AG08395 (cell line): ENCODE measurements at places on chromosomes 4 and X.

DNA sequence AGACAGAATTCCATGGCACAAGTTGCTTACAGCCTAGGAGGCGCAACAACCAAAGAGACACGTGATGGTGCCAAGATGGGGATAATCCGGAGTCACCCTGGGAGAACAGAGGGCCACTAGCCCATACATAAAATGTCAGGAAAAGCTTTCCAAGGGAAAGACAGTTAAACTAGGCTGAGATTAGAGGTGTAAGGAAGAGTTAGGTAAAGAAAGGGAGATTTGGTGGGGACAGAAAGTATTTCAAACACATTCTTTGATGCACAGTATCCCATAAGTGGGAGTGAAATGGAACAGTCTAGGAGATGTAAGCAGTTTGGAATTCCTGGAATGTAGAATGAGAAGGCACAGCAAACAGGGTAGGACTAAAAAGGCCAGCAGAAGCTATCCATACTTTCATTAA lies 860.9 kb upstream of the LCORL start:
- DNase-seq, result peak; percentile 2

DNA sequence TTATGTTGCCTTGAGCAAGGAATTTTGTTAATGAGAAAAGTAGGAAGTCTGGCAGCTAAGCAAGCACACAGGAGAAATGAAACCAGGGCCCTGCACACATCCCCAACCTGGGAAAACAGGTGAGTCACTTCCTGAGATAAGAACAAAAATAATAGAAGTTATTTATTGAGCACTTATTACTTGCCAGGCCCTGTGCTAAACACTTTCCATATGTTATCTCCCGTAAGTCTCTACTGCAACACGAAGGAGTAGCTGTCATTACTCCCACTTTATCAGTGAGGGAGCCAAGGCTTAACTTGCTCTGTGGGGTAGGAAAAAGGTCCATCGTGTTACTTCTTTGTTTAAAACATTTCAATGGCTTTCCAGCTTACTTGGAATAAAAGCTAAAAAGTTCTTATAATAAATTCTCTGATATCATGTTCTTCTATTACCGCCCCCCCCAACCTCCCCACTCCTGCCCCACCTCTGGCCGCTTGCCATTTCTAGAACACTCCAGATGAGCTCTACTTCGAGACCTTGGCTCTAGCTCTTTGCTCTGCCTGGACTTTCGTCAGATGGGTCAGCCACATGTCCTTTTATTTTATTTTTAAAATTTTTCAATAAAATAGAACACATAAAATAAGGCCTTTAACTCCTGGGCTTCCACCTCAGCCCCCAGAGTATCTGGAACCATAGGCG lies 36.3 kb upstream of the PLAC8 start:
- no peak for DNase-seq

- DNase-seq, result no peak
Measured at GRCh38 chr4:40190880-40191815, 5.7 kb upstream of the RHOH start.

- DNase-seq, result no peak
Measured at GRCh38 chrX:1124531-1124930, 87.9 kb downstream of the CRLF2 start.

DNA sequence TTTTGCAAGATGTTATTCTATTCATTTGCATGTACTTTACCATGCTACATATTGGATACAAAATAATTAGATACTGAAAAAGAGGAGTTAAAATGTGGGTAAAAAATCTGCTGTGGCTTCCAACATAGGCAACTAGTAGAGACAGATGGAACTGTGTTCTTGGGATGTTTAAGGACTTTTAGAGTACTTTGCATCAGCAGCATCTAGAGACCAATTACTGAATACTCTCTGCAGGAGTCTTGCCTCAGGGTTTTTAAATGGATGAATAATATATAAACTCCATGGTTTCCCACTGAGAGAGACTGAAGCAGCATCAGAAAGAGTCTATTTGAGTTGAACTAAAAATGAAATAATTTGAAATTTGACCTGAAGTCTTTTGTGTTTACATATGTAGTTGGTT lies 676.7 kb downstream of the GALNTL6 start:
- DNase-seq, result no peak

DNA sequence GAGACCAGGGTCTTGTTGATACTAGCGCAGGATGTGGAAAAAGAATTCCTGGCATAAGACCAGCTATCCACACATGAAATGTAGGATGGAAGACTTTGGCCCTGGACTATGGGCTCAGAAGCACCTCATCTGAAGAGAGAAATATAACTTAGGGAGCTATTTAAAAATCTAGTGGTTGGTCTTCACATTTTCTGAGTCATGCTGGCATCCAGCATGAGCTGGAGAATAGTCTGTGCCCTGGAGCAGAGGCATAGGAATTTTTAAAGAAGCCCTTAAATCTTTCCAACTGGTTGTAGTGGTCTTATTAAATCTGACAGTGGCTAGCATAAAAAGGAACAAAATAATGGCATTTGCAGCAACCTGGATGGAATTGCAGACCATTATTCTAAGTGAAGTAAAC lies 86.3 kb downstream of the SMARCA5 start:
- DNase-seq, result peak; percentile 10
